ENCODE measurements at places on chromosomes 11 and 22.

DNA sequence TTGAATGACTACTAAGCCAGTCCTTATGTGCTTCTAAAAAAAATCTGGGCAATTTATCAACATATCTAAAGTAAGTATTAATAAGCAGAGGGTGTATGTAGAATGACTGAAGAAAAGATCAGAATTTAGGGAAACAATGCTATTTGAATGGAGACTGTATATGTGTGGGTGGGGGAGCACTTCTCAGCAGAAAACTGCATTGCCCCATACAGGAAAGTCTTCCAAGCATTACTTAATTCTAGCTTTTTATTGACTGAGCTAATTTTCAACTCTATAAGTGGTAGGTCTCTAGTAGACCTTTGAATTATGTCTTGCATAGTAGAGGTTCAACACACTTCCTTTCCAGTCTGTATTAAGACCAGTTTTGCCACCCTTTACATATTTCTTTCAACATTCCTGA lies 41.7 kb downstream of the CASP12 start:
- no peak for DNase-seq

DNA sequence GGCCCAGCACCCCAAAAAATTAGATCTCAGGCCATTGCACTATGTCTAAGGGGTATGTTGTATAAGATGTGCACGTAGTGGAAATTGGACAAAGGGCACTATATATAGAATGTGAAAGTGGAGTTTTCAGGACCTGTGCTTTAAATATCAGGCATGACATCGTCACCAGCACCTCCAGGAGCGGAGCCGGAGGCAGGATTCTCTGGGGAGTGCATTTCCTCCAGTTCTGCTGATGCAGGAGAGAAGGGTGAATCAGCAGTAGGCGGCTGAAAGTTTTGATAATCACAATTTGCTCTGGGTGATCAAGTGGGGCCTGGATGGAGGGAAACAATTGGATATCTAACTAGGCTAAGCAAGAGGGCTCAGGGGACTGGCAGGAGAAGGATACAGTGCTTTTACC lies 69.1 kb upstream of the NTM start:
- no peak for DNase-seq

GRCh38 chr22:50621948-50622722 lies 5.8 kb downstream of the ARSA start:
- DNase-seq = no peak

DNA sequence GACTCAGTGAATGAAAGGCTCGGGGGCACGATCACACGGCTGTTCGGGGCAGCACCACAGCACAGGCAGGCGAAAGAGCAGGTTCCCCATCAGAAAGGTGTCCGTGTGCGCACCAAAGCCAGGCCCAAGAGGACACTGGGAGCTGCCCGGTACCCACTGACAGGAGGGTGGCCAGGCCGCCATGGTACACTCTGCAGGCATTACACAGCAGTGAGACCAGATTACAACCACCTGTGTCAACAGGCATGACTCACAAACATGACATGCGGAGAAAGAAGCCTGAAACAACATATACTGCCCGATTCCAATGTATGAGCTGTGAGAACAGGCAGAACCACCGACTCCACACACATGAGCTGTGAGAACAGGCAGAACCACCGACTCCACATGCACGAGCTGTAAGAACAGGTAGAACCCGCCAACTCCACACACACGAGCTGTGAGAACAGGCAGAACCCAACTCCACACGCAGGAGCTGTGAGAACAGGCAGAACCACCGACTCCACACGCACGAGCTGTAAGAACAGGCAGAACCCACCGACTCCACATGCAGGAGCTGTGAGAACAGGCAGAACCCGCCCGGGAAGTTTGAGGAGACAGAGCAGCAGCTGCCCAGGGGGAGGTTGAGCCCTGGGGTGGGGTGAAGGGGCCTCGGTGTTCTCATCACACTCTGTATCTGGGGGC lies 32.6 kb downstream of the KIAA0930 start:
- DNase-seq = no peak

DNA sequence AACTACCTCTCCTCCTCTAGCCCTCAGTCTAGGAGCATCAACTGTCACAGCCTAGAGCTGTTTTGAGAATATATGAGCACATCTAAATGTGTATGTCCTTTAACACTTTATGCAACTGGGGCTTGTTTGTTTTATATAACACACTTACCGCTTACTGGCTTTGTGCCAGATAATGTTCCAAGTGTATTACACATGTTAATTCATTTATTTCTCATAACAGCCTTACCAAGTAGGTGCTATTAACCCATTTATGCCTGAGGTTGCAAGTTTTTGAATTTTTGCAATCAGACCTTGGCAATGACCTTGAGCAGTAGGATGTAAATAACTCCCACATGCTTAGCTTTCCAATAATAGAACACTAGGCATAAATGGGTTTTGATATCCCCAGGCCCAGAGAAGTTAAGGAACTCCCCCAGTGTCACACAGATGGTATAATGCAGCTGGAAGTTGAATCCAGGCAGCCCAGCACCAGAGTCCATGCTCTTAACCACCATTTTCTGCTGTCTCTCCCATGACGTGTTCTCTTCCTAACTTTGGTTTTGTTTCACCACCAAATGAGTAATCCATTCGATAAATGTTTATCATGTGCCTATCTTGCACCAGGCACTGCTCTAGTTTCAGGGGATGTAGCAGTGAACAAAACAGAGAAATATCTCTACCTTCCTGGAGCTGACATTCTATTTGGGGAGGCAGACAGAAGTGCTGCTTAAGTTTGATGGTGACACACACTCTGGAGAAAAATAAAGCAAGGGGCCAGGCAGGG lies 23.1 kb downstream of the PRDM11 start:
- no peak for DNase-seq

GRCh38 chr11:130436171-130436570 lies 7.8 kb upstream of the ADAMTS8 start:
- DNase-seq = no peak

DNA sequence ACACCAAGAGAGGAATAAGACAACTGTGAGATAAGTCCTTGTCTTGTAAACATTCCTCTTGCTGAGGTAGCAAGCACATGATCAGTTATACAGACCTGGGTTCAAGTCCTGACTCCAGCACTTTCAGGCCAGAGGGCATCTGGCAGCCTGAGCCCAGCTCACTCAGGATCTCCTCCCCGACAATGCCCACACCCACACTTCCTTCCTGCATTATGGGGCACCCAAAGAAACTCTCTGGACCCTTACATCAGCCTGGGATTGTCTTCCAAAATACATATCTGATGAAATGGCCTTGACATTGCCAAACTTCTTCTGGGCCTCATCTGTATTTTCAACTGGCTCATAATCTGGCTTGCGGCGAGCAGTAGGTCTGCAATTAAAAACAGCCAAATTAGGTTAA lies 48.6 kb downstream of the ARFGAP3 start:
- no peak for DNase-seq

DNA sequence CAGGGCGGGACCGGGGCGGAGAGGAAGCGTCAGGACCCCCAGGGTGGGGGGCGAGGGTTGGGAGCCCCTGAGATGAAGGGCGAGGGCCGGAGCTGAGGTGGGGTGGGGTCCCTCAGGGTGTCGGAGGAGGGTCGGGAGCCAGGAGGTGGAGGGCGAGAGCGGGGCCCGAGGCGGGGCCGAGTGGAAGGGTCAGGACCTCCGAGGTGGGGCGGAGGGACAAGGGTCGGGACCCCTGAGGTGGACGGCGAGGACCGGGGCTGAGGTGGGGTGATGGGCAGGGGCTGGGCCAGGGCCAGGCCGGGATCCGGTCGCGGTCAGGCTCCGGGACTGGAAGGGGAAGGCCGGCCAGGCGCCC lies 409 bp downstream of the SMC1B start:
- no peak for DNase-seq

GRCh38 chr11:1139441-1140083 lies 18.2 kb upstream of the MUC5AC start:
- DNase-seq = no peak

DNA sequence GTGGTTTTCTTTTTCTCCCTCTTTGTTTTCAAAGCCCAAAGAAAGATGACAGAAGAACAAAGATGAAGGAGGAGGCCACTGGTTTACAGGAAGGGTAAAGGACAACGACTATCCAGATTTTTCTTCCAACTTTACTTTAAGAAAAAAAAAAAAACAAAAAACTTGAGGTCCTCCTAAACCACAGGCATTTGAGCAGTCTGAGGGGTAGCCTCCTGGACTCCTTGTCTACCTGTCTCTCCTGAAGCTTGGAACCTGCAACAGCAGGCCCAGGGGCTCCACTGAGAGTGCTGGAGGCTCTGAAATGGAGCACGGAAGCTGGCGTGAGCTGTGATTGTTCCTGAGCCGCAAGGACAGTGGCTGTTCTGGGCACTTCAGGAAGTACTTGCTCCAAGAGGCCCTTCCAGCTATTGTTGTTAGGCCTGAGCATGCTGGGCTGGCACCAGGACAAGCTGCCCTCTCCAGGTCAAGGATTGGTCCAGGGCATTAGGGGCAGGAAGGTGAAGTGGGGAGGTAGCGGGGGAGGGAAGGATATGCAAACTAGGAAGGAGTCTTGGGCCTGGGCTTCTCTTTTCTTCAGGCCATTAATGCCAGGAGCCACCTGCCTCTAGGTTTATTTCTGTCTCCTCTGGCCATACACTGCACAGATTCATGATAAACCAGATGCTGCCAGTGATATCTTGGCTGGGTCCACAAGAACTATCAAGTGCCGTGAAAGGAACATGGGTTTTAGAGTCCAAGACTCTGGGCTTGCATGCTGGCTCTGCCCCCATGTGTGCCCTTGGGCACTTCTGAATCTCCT lies 147.3 kb downstream of the CCDC34 start:
- no peak for DNase-seq

Measured in CMK (cell line).